ENCODE measurements at places on chromosomes 6 and 20. TPM values are rescaled to one million over a fixed set of nuclear protein-coding genes. Genes with fewer than 3 reads are reported as not detected.

CD83 gene
- total RNA-seq: 22.1 TPM

POU5F1 gene
- total RNA-seq: 1.9 TPM

SLC22A2 gene
- total RNA-seq: not detected

- no peaks in the 10 kb centered on the region for H3K27me3 ChIP-seq
- H3K36me3 ChIP-seq: no peaks in the 10 kb centered on the region
- H3K4me3 ChIP-seq: no peak overlapping the region
- no peak for DNase-seq
- no peak overlapping the region for H3K27ac ChIP-seq
Measured at GRCh38 chr6:138752017-138752416, 21.6 kb upstream of the CCDC28A start.

GRCh38 chr6:127812985-127813698 is 87.7 kb downstream of the THEMIS start:
- H3K4me1 ChIP-seq: no peaks in the 10 kb centered on the region
- no peak for DNase-seq
- H3K4me3 ChIP-seq: no peak overlapping the region
- no peaks in the 10 kb centered on the region for H3K36me3 ChIP-seq
- H3K27ac ChIP-seq: no peak overlapping the region

DNA sequence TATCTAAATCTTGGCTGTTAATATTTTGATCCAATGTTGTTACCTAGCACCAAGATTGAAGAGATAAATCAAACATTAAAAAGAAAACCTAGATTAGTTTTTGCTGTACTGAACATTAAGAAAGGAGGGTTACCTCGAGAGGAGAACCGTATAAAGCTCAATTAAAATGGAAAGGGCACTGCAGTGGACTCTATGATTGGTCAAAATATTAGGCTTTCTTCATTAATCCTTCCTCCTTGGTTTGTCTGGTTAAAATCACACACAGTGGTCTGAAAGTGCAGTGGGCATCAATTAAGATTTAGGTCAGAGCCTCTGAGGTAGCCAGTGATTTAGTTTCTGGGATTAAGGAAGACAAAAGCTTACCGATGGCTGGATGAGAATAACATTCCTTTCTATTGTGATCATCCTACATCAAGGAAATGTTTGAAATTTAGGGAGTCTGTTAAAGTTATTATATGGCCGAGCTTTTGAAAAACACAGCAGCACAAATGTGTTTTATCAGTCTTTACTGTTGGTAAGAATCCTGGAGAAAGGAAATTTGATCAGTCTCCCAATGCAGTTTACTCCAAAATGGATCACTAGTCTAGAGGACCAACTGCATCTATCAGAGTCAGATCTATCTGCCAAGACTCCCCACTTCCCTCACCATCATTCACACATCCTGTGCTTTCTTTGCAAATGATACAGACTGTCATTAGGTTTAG is 134.6 kb upstream of the NEDD9 start:
- H3K27ac ChIP-seq: peak overlapping the region; percentile 83
- DNase-seq: no peak
- no peaks in the 10 kb centered on the region for H3K27me3 ChIP-seq
- no peak overlapping the region for H3K4me3 ChIP-seq
